NCI-H2107 (cell line): ENCODE measurements at places on chromosomes 3 and 15.

GRCh38 chr3:19898721-19899120 lies 35.3 kb downstream of the EFHB start:
- DNase-seq = no peak

DNA sequence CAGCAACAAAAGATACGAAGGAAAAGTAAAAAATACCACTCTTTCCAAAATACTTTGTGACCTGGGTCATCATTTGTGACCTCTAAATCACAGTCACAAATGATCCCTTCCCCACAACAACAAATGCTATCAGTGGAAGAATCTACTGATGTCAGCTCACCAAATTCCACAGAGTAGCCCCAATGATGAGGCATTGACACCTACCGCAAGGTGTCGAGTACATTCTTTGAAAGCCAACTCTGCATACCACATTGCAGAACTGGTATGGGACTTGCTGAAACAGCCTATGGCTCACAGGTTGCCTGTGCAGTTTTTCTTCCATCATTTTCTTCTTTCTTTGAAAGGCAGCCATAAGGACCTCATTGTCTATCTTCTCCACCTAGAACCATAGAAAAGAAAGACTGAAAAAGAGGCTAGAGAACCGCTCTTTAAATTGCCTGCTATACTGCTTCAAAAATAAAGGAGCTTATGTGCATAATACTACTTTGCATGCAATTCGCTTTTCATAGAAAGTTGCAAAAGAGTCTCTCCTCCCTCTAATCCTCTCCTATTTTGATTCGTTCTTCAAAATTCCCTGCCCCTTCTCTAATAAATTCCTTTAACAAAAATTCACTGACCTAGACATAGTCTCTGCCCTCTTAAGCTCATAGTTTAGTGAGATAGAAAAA lies 21.4 kb upstream of the KPNA1 start:
- DNase-seq = no peak

GRCh38 chr3:190912736-190913135 lies 50.2 kb upstream of the GMNC start:
- DNase-seq = no peak

DNA sequence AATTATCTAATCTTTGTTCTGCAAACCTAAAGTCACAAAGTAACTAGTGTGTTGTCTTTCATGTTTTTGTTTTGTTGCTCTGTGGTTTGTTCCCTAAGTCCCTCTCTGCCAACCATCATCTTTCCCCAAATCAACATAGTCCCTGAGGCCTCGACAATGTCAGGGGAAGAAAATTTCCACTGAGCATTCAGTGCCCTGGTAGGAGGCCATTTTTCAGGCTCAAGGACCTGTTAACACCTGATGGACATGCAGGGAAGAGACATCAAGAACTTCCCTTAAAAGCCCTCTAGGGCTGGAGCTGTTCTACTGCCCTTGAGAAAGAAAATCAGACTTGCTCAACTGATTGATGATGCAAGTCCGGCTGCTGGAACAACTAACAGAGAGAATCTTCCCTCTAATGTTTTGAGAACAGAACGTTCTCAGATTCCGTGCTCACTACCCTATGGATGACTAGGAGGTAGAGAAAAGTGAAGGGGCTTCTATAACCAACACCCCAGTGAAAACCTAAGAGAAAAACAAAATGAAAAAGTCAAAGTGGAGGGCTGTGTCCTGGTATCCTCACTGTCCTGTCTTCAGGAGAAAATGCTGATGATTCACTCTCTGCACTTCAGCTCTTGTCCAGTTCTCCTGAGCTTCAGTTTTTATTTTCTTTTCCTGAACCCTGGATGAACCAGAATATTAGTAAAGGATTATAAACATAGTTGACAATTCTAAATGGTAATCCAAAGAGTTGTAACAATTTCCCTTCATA lies 373.1 kb downstream of the FOXP1 start:
- no peak for DNase-seq

DNA sequence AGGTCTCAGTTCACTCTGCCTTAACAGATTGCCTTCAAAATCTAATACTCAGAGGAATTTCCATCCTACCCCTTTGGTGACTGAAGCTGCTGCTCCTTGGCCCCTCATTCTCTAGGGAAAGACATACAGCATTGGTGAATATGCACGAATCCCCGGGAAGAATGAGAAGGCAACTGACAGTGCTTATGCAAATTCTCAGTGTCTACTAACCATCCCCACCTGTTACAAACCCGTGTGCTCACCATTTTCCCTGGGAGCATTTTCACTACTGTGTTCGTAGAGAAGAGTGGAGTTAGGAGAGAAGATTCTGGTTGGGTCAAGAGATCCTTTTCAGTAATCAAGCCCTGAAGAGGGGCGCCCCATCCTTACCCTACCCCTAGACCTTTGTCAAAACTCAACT lies 37.7 kb downstream of the SYNM start:
- no peak for DNase-seq

- DNase-seq = no peak
Observed at GRCh38 chr15:92805080-92805690, 94.9 kb upstream of the CHD2 start.

DNA sequence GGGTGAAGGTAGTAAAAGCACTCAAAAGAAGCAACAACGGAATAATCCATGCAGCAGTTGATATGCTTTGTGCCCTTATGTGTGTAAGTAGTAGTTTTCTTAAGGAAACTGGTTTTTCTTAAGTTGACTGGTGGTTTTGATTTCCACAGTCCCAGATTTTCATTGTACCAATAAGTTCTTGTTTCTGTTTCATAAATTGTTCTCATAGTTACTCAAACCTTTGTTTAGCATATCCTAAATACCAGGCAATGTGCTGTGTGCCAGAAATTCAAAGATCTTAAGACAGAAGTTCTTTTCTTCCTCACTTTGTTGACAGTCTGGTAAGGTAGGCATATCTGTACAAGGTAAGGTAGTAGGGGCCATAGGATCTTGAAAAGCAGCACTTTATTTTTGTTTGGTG lies 40.0 kb downstream of the DNAJC13 start:
- no peak for DNase-seq

GRCh38 chr15:27757052-27757451 lies 342.1 kb downstream of the OCA2 start:
- DNase-seq = no peak

DNA sequence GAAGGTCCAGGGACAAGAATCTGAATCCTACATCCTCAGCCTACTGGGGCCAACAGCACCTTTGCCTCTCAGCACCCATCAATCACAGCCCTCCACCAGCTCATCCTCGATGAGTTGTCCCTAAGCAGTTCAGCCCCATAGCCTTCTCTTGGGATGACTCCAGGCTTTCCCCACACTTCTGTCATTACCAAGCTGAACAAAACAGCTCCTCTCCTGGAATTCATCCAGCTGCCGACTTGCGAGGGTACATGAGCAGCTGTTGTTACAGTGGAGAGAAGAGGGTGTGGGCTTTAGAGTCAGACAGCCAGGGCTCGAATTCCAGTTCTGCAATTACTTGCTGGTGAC lies 69.0 kb upstream of the THBS1 start:
- no peak for DNase-seq

DNA sequence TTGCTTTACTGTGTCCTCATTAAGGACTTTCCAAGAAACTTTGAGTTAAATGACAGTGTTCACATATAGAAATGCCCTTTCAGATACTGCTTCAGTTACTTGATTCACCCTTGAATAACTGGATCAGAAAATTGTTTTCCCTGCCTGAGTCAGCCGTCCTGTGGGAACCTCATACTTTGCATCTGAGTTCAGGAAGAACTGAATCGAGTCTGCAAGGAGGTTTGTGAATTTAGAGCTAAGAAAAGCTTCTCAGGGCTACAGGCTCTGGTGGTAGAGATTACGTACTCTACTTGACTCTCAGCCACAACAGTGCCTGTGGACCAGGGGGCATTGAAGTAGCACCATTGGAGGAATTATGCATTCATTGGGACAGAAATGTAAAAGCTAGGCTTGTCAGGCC lies 252.4 kb upstream of the C2CD4B start:
- no peak for DNase-seq
